ENCODE measurements at places on chromosomes 11 and 22. TPM values are rescaled to one million over a fixed set of nuclear protein-coding genes. Genes with fewer than 3 reads are reported as not detected.

The SYT7 gene
- 2.1 TPM for total RNA-seq

The DNAJB7 gene
- total RNA-seq: not detected

The TMEM121B gene
- 1.1 TPM for total RNA-seq

The TMEM80 gene
- 36.6 TPM for total RNA-seq

The INPP5J gene
- 6.6 TPM for total RNA-seq

The CACNA1I gene
- total RNA-seq: 4.2 TPM

The SCGB1A1 gene
- total RNA-seq: 85.4 TPM

The OR5A2 gene
- not detected for total RNA-seq

The NCR3LG1 gene
- total RNA-seq: 5.8 TPM

The GAB4 gene
- not detected for total RNA-seq

The LGALS12 gene
- total RNA-seq: 0.72 TPM

The GLB1L2 gene
- 9.4 TPM for total RNA-seq

The OR51B2 gene
- total RNA-seq: 1.2 TPM

The PKDREJ gene
- not detected for total RNA-seq

The NDUFA6 gene
- total RNA-seq: 45.9 TPM

The LRRC55 gene
- 0.10 TPM for total RNA-seq

The PRDX5 gene
- total RNA-seq: 297 TPM

The PATL1 gene
- 29.0 TPM for total RNA-seq

The SGSM1 gene
- total RNA-seq: 2.8 TPM

The PLAAT3 gene
- total RNA-seq: 102 TPM

The SLC22A6 gene
- total RNA-seq: not detected

The LAYN gene
- total RNA-seq: 46.6 TPM

The TEAD1 gene
- total RNA-seq: 53.5 TPM

The CCDC89 gene
- 2.3 TPM for total RNA-seq

The TMPRSS4 gene
- 8.4 TPM for total RNA-seq

The RAG2 gene
- total RNA-seq: not detected

The KCNJ11 gene
- 5.8 TPM for total RNA-seq

The SLC35F2 gene
- total RNA-seq: 10.5 TPM

The B3GAT1 gene
- 0.49 TPM for total RNA-seq

The MUC6 gene
- total RNA-seq: not detected

The KIRREL3 gene
- not detected for total RNA-seq

The HTR3A gene
- not detected for total RNA-seq

The MMP7 gene
- total RNA-seq: 2.4 TPM

The FIBIN gene
- 27.6 TPM for total RNA-seq

The SYT13 gene
- not detected for total RNA-seq

The GP1BB gene
- total RNA-seq: 1.5 TPM

The RNF215 gene
- total RNA-seq: 14.4 TPM

The KCNA4 gene
- 1.7 TPM for total RNA-seq

The SULT4A1 gene
- not detected for total RNA-seq

The PHLDA2 gene
- total RNA-seq: not detected

The NEFH gene
- total RNA-seq: not detected

The OR56A3 gene
- not detected for total RNA-seq

The RIC3 gene
- total RNA-seq: 8.2 TPM

The NELL1 gene
- total RNA-seq: not detected

The DKK3 gene
- 129 TPM for total RNA-seq

The RASL10A gene
- 1.2 TPM for total RNA-seq

The OVOL1 gene
- total RNA-seq: 1.2 TPM

The TSPAN32 gene
- total RNA-seq: 3.2 TPM

The CASP12 gene
- 9.4 TPM for total RNA-seq
